ENCODE measurements at places on chromosomes 1 and 21.

DNA sequence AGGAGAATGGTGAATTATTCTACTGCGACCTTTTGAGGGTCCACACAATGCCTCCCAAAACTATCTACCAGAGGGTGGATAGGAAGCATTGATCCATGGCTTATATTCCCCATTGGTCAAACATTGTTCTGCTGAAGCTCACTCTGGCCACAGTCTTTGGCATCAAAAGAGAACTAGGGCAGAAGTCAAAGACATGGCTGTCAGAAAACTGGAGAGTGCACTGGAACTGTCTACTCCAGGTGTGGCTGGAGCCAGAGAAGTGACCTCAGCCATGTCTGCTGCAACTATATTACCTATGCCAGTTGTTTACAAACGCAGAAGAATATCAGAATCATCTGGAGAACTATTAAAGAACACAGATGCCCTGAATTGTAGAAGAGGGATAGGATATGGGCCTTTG, 238.7 kb upstream of the USP25 start:
- DNase-seq, result no peak

DNA sequence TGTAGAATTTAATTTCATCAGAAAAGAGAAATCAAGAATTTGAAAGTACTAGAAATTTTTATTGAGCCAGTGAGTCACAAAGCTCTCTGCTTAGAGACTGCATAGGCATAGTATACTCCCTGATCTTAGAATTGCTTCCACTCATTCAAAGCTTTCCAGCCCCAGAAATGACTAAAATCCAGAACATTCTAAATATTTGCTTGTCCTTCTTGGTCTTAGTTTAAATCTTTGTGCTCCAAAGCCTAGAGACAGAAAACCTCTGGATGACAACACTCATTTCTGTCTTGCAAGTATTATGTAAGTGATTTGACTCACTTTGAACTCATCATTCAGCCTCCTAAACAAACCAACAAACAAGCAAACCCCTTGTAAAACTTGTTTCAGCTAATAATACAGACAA, 74.2 kb downstream of the PTPRC start:
- no peak for DNase-seq

- no peak for DNase-seq
Measured at GRCh38 chr1:86471291-86471690, 2.6 kb downstream of the CLCA1 start.

DNA sequence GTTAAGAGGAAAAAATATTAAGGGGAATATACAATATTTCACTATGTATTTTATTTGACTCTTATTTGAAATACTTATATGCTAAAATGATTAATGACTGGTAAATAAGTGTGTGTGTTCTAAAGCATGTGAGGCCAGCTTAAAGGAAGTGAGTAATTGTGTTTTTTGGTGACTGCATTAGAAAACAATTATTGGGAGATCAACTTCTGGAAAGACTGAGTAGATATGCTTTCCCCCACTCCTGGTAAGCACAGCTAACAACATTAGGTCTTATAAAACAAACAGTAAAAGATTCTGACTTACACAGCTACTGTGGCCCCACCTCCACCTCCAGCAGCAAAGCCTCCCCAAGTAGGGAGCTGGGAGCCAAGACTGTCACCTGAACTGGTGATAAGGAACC, 403.0 kb downstream of the SRGAP2C start:
- no peak for DNase-seq

- DNase-seq, result no peak
Measured at GRCh38 chr1:100347009-100347966, 5.0 kb upstream of the CDC14A start.

DNA sequence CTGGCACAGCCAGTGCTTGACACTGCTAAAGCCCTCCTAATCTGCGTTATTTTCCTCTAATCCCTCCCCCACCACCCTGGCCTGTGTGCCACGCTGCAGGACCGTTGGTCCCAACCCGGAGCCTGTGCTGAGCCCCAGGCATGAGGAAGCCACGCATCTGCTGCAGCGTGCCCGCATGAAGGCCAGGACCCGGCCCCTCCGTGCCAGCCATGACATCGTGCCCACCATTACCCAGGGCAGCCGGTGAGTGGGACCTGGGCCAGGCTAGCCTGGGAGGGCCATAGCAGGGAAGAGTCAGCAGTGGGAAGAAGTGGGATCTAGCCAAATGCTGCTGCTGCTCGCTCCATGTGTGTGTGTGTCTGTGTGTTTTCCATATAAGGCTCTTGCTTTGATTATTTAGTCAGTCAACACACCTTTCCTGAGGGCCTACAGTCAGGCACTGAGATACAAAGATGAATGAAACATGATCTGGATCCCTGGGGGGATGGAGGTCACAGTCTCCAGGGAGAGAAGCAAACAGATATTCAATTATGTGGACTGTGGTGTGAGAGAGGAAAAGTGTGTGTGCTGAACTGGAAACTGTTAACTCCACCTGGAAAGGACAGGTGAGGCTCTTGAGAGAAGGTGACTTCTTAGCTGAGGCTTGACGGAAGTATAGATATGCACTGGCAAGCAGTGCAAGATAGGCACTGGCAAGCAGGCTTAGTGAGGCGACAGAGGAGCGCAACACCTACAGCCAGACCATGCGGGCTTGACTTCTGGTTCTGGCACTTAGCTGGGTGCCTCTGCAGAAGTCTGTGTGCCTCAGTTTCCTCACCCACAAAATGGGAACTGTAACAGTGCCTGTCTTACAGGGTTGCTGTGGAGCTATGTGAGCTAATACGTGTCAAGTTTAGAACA, 15.9 kb downstream of the KIAA1614 start:
- DNase-seq, result no peak

DNA sequence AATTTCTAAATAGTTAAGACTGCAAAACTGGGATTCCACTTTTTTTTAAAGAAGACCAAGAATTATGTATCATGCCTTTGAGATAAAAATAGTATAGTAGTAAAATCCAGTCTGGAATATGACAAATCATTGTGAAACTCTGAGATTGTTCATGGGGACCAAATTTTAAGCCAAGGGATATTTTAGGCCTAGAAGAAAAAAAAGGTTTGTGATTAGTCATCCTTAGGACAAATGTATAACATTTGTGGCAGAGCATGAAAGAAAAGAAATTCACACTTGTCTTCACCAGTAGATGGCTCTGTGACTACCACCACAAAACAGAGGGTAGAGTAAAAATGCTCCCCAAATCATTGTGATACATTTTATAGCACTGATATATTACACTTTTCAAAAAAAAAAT, 226.1 kb downstream of the KCTD3 start:
- DNase-seq, result no peak
